GM20000 (cell line): ENCODE measurements at places on chromosomes 1 and 21.
A peak's percentile ranks its signal among the peaks of the same experiment; 100 is the strongest.

DNA sequence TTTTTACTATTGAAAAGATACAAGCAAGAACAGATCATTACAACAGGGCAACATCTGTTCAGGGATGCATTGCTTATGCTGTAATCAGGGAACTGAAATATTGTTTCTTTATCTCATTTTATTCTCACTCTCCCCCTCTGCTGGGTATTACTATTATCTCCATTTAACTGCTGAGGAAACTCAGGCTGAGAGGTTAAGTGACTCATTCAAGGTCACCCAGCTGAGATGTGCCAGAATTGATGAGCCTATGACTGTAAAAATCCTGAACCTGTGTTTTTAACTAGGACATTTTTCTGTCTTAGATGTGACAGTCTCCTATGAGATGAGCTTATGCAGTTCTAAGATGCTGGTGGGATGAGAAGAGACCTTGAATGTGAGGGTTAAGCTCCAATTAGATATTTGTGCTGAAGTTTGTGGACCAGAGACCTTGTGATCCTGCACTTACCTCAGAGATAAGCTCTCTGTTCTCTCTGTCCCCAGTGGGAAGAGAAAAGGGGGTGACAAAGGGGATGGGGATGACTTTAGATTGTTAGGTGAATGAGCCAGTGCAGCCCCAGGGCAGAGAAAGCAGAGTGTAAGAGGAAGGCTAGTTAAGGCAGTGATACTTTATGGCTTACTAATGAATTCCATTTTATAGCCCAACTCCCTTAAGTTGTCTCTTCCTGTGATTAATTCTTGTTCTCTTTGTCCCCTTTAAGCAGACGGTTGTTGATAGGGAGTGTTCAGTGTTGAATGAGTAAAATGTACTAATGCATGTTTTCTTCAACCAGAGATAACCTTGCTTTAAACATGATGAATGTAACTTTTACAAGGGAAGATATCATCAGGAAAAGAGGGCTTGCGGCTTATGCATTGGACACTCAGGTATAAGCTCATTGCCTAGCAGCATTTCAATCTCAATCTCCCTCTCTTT, 111.4 kb downstream of the HLX start:
- no peak for DNase-seq

DNA sequence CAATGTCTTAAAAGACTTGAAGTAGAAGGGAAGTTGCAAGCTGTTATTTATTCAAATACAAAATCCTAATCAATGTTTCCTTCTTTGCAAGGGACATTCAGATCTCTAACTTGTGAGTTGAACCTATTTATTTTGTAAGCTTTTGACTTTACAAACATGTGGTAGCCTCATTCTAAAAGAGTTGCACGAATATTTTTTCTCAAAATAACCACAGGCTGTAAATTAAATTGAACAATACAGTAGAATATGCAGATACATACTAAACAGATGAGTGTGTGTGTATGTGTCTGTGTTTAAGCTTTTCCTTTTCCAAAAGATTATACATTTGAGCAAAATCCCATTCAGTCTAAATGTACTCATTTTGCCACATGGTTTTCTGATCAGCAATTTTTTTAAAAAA, 4.8 kb upstream of the DYNLT5 start:
- no peak for DNase-seq

GRCh38 chr1:68113966-68114365, 63.5 kb upstream of the DIRAS3 start:
- no peak for DNase-seq

- DNase-seq: no peak
Measured at GRCh38 chr1:155383406-155383805, 62.7 kb downstream of the RUSC1 start.

DNA sequence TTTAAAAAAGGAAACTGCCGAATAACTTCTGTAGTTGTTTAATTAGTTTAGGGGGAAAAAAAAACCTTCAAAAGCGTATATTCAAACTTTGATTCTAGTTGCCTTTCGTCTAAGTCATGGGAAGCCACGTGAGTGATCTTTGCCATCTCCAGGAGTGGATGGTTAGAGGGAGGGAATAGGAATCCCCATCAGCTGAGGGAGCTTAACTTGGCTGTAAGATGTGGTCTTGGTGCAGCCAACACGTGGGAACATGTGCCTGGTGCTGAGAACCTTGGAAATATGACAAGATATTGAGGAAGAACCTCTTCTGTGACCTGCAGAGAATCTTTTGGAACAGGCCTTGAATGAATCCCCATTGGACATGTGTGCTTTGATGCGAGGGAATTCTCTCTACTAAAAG, 1.7 kb downstream of the BACE2 start:
- no peak for DNase-seq

DNA sequence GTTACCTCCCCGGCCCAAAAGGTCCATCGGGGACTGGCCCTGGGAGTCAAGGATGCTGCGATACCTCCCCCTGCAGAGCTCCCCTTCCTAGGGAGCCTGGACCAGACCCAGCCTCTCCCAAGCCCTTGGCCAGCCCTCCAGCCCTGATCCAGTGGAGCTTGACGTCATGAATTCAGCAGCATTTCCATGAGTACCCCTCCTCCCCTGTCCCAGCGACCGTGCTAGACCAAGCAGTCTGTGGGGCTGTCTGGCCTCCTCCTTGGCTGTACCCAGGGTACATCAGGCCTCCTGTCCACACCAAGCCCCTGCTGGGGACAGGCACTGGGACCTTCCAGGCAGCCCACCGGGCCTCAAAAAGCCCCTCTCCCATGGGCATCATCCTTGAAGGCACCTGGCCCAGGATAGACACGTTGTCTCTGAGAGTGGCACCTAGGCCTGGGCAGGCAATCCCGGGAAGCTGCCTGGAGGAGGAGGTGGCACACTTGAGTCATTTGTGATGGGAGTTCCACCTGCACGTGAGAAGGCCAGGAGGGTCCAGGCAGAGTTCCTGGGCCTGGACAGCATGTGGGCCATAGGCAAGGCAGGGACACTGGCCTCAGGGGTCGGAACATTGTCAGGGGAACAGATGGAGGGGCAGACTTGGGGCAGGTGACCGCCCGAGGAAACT, 46.4 kb downstream of the WNT9A start:
- DNase-seq: no peak

GRCh38 chr1:244311784-244312532, 139.8 kb downstream of the ADSS2 start:
- DNase-seq: no peak

- no peak for DNase-seq
Measured at GRCh38 chr1:108703939-108704338, 8.8 kb upstream of the FNDC7 start.

DNA sequence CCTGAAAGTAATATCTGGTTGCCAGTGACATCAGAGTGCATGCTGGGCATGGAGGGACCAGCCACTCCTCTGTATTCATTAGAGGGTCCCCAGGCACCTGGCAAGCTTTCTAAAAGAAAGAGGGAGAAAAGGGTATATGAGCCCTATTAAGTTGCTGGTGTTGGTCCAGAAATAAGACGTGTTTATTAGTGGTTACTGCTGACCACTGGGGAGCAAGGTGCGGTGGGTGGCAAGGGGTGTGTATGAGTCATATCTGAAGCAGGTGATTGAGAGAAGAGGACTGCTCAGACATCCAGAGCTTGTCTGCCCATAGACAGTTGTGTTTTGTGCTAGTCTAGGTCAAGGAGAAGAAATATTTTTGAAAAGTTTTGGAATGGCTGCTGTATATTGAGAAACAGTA, 298.1 kb downstream of the TM2D1 start:
- DNase-seq: no peak

DNA sequence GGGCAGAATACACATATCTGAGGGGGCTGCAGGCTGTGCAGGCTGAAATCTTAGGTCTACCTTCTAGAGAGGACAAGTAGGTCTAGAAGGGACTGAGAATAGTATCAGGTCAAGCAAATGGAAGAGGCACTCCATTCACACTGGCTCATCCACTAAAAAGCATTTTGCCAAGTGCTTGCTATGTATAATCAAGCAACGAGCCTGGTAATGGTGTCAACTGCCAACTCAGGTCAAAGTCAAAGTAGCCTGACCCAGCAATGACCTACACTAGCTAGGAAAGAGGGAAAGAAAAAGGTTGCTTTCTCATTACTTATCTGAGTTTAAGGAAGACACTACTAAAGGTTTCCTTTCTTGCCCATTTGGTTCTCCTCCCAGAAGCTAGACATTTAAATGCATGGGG, 10.8 kb downstream of the KCND3 start:
- no peak for DNase-seq

- DNase-seq: peak; percentile 65
Measured at GRCh38 chr1:154502066-154502743, at the start of the genes SHE and TDRD10. SHE (minus strand) TSS chr1:154502412; CDS start chr1:154502026, 386 bp downstream. TDRD10 (plus strand) TSS chr1:154502219; CDS start chr1:154506904, 4,685 bp downstream.

GRCh38 chr1:41611932-41612450, 127.5 kb upstream of the EDN2 start:
- no peak for DNase-seq

GRCh38 chr1:153251562-153251961, 7.9 kb upstream of the LORICRIN start:
- no peak for DNase-seq

DNA sequence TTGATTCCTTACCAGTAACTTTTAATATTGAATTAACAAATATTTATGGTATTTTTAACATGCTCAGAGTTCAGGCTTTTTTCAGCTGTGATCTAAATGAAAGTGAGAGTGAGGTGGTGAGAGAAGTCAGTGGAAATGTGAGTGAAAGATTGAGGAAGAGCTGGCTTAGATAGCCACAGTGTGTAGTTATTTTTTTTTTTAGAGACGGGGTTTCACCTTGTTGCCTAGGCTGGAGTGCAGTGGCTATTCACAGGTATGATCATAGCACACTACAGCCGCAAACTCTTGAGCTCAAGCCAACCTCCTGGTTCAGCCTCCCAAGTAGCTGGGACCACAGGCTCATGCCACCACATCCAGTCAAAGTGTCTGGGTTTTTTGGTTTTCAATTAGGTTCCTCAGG, 10.9 kb downstream of the RNF11 start:
- DNase-seq: peak; percentile 75

- DNase-seq: no peak
Measured at GRCh38 chr1:2208309-2209239, 14.0 kb upstream of the FAAP20 start.

GRCh38 chr1:234855851-234856250, 245.9 kb upstream of the IRF2BP2 start:
- DNase-seq: no peak

DNA sequence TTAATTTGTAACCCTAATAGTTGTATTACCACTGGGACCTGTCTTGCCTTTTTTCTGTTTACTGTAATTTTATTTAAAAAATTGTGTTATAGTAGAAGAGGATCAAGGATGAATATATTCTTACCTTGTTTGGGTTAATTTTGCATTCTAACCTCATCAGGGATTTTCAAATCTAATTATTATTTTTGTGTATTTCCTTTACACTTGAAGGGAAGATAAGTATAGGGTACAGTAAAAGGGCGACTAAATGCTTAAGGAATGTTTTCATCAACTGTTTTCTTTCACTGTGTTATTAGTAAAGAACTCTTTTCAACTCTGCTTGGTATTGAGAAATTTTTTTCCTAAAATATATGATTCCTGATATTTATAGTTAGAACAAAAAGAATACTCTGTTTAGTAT, 33.3 kb downstream of the OSBPL9 start:
- DNase-seq: no peak

GRCh38 chr1:88698764-88699163, 14.7 kb downstream of the PKN2 start:
- no peak for DNase-seq

DNA sequence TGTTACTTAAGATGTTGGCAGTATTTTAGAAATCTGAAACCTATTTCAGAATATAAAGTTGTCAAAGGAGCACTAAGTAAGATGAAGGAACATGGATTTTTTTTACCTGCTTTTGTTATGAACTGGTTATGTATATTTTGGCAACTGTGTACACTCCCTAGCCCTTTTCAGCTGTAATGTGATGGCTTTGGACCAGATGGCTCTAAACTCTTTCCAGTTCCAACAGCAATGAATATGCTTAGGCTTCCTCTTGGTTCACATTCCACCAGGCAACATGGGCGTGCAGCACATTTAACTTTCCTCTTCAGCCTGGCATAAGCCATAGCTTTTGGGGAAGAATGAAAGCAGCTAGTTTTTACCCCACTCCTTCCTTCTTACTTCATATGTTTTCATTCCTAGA, 95.6 kb upstream of the ADAMTS5 start:
- no peak for DNase-seq

GRCh38 chr1:221164951-221165838, 286.0 kb downstream of the HLX start:
- no peak for DNase-seq

- DNase-seq: no peak
Measured at GRCh38 chr1:54424398-54424797, 18.2 kb upstream of the SSBP3 start.

DNA sequence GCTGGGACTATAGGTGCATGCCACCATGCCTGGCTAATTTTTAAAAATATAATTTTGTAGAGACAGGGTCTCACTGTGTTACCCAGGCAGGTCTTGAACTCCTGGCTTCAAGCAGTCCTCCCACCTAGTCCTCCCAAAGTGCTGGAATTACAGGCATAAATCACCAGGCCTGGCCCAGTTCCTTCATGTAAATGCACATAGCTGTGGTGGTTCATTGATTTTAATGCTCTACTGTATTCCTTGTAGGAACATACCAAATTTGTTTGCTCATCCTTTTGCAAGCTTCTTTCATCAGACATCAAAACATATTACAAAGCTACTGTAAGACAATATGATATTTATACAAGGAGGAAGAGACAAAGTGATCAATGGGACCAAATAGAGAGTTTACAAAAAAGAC, 237.5 kb upstream of the ESRRG start:
- no peak for DNase-seq

- DNase-seq: no peak
Measured at GRCh38 chr21:36126208-36126565, 8.7 kb upstream of the CBR3 start.
